ENCODE measurements at places on chromosomes 6 and 20.

- no peak for DNase-seq
Measured at GRCh38 chr20:45372241-45372640, 5.9 kb downstream of the TP53TG5 start.

- DNase-seq = no peak
Measured at GRCh38 chr20:57210054-57210910, 56.2 kb downstream of the BMP7 start.

DNA sequence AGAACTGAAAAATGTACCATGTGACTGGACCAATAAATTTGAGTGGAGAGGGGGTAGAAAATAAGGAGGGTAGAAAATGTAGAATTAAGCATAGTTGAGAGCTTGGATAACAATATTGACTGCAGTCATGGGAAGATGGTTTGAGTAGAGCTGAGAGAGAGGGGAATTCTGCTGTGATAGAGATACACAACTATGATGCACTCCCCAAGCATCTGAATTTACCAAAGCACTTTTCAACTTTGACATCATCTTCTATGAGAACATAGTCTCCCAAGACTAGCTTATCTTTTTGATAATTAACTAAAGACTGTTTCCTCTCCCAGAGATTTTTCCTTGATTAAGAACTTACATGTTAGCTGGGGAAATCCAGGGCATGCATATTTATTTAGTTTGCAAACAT, 103.1 kb downstream of the TNFRSF21 start:
- DNase-seq = no peak

- no peak for DNase-seq
Measured at GRCh38 chr6:32148289-32149091, 3.2 kb downstream of the PRRT1 start.

DNA sequence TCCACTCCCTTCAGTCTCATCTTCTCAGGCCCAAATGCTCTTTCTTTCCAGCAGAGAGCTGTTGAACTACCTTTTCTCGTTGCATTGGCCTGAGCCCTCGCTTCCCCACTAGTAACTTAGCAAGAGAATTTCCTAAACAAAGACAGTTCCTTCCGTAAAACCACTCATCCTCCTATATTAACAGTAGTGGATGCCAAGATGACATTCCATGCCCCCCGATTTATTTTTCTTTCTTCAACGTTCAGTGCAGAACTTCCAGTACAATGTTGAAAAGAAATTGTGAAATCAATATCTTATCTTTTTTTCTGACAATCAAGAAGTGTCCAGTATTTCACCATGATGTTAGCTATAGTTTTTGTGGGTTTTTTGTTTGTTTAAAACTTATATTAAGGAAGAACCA, 45.8 kb downstream of the SOX4 start:
- DNase-seq = no peak

DNA sequence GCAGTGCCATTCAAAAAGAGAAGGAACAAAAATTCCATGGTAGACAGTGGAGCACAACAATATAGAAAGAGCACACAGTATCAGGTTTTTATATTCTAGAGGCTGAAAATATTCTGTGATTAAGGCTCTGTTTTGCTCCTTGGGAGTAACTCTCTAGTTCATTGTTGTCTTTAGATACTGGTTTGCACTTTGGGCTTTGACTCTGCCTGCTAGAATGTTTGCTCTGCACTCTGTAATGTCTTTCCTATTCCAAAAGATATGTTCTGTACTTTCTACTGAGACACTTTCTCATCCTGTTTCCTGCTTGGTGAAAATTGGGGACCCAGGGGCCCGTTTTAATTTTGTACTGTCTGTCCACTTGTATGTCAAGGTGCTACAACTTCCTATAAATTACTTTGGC, 564.7 kb downstream of the BMP2 start:
- no peak for DNase-seq

DNA sequence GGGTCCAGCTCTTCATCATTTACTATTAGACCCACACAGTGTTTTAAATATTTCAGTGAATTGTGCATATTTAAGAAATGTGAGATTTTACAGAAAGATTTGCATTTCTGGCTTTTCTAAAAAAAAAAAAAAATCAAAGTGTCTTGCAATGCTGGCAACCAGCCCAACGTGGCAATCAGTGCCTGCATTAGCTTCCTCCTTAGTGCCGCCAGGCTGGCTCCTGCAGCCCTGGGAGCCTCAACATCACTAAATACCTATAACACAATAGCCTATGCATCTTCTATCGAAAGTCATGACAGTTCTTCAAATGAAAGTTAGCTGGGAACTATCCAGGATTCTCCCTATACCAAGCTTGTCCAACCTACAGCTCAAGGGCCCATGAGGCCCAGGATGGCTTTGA, 9.4 kb upstream of the CD93 start:
- no peak for DNase-seq

GRCh38 chr20:43669332-43669731, 2.4 kb downstream of the MYBL2 start:
- DNase-seq = no peak

DNA sequence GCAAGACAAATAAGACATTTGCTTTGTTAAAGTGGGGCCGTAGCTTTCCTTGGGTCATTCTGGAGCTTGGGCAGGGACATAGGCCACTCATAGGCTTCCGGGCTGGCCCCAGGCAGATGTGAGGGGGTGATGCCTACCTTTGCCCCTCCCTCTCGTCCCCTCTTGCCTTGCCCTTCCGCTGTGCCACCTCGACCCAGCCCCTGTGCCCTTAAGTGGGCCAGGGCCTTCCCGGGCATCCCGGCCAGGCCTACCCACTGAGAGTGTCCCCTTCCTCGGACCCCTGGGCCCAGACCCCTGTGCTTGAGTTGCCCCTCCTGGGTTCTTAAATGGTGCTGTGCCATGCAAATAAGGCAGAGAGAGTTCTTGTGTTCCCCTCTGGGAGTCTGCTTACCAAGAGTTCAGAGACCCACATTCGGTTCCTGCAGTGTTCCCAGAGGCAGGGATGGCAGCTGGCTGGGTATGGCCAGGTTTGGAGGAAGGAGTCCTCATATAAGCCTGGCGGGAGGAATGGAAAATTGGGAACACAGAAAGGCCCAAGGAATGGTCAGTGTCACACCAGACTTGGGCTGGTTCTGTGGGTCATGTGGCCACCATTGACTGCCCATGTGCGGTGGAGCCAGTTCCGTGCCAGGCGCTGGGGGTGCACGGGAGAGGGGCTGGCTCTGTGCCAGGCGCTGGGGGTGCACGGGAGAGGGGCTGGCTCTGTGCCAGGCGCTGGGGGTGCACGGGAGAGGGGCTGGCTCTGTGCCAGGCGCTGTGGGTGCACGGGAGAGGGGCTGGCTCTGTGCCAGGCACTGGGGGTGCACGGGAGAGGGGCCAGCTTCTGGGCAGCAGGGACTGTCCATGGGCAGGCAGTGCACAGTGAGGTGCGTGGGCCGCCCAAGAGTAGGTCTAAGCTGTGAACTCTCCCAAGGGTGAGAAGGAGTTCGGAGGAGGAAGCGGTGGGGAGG, 173.5 kb upstream of the SNX9 start:
- no peak for DNase-seq

GRCh38 chr6:1739220-1739619, 129.5 kb downstream of the FOXC1 start:
- DNase-seq = no peak

GRCh38 chr20:41361757-41362747, 4.6 kb downstream of the EMILIN3 start:
- no peak for DNase-seq

DNA sequence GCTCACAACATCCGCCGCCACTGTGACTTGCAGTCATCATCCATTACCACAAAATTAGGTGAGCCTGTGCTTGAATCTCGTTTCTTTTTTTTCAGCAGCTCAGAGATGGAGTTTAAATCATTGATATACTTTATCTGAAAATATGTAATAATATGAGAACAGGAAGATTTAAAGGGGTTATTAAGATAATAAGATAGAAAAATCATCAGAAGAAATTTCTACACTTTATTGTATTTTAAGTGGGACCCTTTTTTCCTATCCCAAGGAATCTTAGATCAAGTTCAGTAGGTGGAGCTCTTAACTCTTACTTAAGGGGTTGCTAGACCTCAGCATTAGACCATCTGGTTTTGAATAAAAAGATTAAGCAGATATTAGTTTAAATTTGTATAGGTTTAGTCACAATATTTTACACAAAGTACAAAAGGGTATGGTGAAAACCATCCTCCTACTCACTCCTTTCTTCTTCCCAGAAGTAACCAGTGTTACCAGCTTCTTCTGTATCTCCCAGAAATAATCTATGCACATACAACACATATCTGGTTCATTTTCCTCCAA, 9.4 kb upstream of the NCOA7 start:
- peak; percentile 3 for DNase-seq

DNA sequence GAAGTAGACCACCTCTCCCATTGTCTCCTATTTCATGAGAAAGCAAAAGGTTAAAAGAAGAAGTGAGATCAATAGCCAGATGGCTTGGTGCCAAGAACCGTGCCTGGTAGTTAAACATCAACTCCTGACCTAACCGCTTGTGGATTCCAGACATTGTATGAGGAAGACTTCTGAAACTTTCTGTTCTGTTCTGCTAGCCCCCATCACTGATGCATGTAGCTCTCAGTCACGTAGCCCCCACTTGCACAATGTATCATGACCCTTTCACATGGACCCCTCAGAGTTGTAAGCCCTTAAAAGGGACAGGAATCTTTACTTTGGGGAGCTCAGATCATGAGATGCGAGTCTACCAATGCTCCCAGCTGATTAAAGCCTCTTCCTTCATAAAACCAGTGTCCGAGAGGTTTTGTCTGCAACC, 301.2 kb downstream of the RNGTT start:
- DNase-seq = no peak

DNA sequence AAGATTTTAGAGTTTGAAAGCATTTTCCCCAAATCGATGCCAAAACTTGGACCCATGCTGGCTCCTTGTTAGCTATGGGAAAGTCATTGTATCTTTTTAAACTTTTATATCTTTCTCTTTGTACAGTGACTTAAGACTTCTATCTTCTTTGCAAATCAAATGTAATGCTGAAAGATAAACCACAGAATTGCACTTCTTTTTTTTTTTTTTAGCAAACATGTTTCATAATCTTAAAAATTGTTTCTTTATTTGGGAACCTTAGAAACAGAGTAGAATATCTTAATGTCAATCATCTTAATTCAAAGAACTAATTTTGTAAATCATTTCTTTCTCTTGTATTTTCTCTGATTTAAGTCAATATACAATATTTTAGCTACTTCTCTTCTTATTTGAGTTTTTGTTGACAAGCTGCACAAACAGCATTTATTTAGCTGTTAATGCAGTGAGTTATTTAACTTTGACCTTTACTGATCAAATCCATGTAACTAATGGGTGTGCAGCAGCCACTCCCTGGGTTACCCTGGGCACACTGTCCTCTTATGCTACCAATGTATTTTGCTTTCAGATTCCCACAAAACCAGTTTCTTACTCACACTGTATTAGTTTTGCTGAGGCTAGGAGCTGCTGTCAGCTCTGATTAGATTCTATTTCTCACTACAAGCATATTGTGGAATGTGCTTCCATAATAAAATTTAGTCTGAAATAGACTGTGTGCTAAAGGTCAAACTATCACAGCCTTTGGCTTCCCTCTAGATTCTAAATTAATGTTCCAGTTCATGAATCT, 279.6 kb downstream of the ADGB start:
- DNase-seq = no peak

DNA sequence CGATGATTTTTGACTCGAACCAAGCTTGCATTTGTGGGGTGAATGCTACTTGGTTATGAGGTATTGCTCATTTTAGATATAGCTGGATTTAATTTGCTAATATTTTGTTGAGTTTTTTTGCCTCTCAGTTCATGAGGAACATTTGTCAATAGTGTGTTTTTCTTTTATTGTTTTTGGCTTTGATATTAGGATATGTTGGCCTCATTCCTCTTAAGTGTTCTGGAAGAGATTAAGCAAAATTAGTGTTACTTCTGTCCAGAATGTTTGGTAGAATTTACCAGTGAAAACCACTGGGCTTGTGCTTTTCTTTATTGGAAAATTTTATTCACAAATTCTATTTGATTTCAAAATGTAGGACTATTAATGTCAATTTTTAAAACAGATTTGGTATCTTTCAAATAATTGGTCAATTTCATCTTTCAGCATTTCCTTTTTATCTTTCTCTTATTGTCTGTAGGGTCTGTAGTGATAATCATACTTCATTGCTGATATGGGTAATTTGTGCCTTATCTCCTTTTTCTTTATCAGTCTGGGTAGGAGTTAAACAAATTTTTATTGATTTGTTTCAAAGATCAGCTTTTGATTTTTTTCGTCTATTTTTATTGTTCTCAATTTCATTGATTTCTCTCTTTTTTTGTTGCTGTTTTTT, 14.1 kb downstream of the AIG1 start:
- no peak for DNase-seq

- DNase-seq = no peak
Measured at GRCh38 chr6:107493158-107494057, 3.5 kb downstream of the SOBP start.

GRCh38 chr6:93376026-93376540, 43.3 kb downstream of the EPHA7 start:
- no peak for DNase-seq

- no peak for DNase-seq
Measured at GRCh38 chr6:138017166-138017757, 90.0 kb downstream of the PERP start.

GRCh38 chr6:80537118-80537972, 430.9 kb downstream of the BCKDHB start:
- no peak for DNase-seq

DNA sequence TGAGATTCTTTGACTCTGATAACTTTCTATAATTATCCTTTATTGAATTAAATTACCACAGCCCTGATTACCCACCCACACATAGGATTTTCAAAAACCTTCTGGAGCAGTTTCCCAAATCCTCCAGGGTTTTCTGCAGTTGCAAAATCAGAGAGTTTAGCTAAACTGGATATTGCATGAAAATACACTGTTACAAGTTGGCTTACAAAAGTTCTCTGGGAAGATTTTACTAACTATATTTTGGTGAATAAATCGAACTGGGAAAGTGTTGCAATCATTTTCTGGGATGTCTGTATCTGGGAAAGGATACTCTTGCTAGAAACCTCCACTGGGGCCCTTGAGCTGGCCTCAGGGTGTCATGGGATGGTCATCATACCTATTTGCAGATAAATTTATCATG, 97.6 kb upstream of the STMND1 start:
- DNase-seq = no peak
